ENCODE measurements at places on chromosomes 3 and 15.

GRCh38 chr15:85583923-85584390 lies 203.6 kb downstream of the AKAP13 start:
- no peak for DNase-seq

GRCh38 chr3:162546910-162547309 lies 1050.3 kb downstream of the OTOL1 start:
- DNase-seq = no peak

- DNase-seq = no peak
Observed at GRCh38 chr15:90400005-90400758, 12.1 kb downstream of the IQGAP1 start.

- DNase-seq = no peak
Observed at GRCh38 chr3:21534462-21534861, 216.5 kb downstream of the ZNF385D start.

DNA sequence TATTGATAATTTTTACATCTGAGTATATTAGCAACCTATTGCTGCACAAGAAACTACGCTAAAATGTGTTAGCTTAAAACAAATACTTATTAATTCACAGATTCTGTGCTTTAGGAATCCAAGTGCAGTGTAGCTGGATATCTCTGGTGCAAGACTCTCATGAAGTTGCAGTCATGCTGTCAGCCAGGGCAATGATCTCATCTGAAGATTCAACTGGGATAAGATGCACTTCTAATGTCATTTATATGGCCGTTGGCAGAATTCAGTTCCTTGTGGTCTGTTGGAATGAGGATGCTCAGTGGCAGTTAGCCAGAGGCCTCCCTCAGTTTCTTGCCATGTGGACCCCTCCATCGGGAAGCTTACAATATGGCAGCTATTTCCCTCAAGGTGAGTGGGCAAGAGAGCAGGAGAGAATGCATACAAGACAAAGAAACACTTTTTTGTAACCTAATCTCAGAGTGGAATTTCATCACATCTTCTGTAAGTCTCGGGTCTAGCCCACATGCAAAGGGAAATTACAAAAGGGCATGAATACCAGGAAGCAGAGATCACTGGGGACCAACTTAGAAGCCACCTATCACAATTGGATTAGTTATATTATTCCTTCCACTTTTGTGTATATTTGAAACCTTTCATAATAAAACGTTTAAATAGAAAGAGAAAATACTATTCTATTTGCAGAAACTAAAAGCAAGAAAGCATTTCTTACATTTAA lies 61.6 kb downstream of the DPH6 start:
- DNase-seq = no peak

GRCh38 chr15:77414789-77415442 lies 5.0 kb downstream of the PEAK1 start:
- no peak for DNase-seq

Data from dorsolateral prefrontal cortex (tissue), 122 donors.